ENCODE measurements at places on chromosomes 2 and 18.

DNA sequence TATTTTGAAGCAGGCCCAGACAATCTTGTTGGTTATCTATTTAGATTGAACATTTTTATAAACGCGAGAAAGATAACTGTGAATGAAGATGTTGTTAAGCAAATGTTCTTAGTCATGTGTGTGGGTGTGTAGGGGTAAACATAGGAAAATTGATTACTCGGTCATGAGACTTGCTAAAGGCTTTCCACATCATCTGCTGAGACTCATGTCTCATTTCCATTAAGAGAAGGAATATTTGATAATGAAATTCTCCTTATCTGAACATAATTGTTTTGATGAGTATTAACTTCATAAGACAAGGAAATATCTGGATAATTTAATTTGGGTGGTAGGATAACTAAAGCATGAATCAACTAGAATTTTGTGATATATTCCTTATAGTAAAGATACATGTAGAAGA lies 19.7 kb downstream of the CCDC102B start:
- DNase-seq: no peak
- no peaks in the 10 kb centered on the region for H3K36me3 ChIP-seq
- H3K27me3 ChIP-seq: no peaks in the 10 kb centered on the region
- no peaks in the 10 kb centered on the region for H3K4me1 ChIP-seq
- H3K4me3 ChIP-seq: no peak overlapping the region
- H3K27ac ChIP-seq: peak overlapping the region; percentile 22

GRCh38 chr2:168632709-168633121 lies 169.7 kb upstream of the NOSTRIN start:
- H3K4me1 ChIP-seq: peaks cover 9% of the 10 kb centered on the region

DNA sequence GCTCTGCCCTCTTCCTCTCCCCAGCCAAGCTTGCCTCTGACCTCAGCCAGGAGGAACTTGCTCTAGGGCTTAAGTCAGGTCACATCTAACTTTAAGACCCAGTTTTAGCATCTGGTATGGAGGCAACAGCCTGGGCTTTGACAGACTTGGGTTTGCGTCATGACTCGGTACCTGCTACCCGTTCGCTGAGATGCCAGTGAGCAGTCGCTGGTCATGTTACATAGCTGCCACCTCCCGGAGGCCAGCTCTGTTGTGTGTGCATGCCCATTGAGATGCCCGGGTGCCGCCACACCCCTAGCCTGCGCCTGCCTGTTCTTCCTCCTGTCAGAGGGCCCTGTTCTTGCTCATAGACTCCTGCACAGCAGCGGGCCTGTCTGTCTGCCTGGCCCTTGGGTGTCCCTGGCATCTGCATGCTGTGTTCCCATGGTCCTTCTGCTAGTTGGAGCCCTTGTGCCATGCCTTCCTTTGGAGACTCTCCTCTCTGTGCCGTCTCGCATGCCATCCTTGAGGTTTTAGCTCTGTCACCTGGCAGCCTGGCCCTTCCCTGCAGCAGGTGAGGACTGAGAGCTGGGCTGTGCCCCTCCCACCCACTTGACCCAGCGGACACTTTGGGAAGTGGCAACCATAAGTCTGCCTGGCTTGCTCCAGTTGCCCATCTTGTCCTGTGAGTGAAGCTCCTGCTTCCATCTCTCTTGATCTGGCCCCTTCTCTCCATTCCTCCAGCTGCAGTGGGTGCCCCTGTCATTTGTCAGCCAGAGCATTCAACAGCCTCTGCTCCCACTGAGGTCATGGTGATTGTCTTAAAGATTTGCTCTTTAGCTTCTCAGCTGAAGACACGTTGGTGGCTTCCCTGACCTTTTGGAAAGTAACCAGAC lies 24.9 kb downstream of the ASAP2 start:
- no peak overlapping the region for H3K4me3 ChIP-seq
- peak overlapping the region; percentile 20 for H3K27ac ChIP-seq
- peaks cover 65% of the 10 kb centered on the region for H3K4me1 ChIP-seq
- no peaks in the 10 kb centered on the region for H3K27me3 ChIP-seq
- DNase-seq: no peak

GRCh38 chr18:73961804-73962203 lies 185.8 kb downstream of the FBXO15 start:
- H3K27ac ChIP-seq: no peak overlapping the region
- H3K36me3 ChIP-seq: no peaks in the 10 kb centered on the region
- H3K4me3 ChIP-seq: no peak overlapping the region
- H3K27me3 ChIP-seq: no peaks in the 10 kb centered on the region
- no peak for DNase-seq
- H3K4me1 ChIP-seq: no peaks in the 10 kb centered on the region

GRCh38 chr2:107772353-107772752 lies 54.3 kb upstream of the RGPD4 start:
- H3K27me3 ChIP-seq: no peaks in the 10 kb centered on the region
- DNase-seq: no peak
- no peaks in the 10 kb centered on the region for H3K4me1 ChIP-seq
- no peak overlapping the region for H3K27ac ChIP-seq
- H3K4me3 ChIP-seq: no peak overlapping the region

- H3K4me3 ChIP-seq: no peak overlapping the region
- DNase-seq: no peak
- no peaks in the 10 kb centered on the region for H3K27me3 ChIP-seq
- H3K27ac ChIP-seq: no peak overlapping the region
These were observed 49.4 kb downstream of the HNMT start for GRCh38 chr2:138013639-138014038.

GRCh38 chr2:164905307-164905706 lies 50.0 kb downstream of the SLC38A11 start:
- no peaks in the 10 kb centered on the region for H3K4me1 ChIP-seq
- H3K4me3 ChIP-seq: no peak overlapping the region
- no peak overlapping the region for H3K27ac ChIP-seq
- DNase-seq: no peak
- no peaks in the 10 kb centered on the region for H3K27me3 ChIP-seq

DNA sequence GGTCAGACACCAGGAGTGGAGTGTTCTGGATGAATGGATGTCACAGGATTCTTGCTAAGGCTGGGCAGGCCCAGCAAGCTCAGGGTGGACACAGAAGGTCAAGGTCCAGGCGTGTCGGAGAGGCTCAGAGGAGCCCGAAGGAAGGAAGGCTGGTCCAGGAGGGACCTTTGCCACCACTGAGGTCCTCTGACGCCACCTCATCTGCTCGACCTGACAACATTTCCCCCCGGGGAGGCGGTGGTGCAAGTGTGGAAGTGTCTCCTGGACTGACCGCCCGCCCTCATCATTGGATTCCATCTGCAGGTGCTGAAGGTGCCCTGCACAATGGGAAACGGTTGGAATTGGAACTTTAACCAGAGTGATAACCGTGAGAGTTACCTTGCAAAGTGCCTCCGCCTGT lies 124.6 kb downstream of the RTP5 start:
- DNase-seq: no peak
- no peak overlapping the region for H3K27ac ChIP-seq
- H3K4me3 ChIP-seq: no peak overlapping the region
- no peaks in the 10 kb centered on the region for H3K27me3 ChIP-seq
- H3K4me1 ChIP-seq: no peaks in the 10 kb centered on the region

DNA sequence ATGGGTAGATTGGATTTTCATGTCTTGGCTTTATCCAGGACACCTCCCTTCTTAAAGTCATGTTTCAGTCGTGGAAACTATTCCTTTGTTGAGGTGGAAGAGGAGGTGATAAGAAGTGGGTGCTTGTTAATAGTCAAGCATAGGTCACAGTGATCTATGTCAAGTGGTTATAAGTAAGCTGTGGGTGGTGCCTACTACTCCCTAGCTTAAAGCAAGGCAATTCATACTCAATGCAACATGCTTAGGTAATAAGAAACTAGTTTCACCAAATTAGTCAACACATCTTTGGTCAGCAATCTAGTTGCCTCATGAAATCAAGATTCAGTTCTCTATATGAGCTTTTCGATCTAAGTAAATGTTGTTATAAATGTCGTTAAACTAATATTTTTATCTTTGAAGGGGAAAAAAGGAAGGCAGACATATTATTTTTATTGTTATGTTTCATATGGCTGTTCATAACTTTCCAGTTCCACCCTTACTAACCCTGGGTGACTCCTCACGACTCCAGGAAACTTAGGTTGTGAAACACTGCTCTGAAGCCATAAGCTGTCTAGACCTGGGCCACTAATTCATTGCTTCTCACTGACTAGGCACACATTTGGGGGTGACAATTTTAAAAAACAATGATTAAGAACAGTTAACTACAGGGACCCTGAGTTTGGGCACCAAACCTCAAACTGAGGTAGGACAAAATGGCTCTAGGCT lies 5.8 kb upstream of the ABCB11 start:
- H3K4me3 ChIP-seq: no peak overlapping the region
- DNase-seq: no peak
- H3K27ac ChIP-seq: no peak overlapping the region
- no peaks in the 10 kb centered on the region for H3K36me3 ChIP-seq

- H3K27me3 ChIP-seq: no peaks in the 10 kb centered on the region
- no peaks in the 10 kb centered on the region for H3K36me3 ChIP-seq
- H3K27ac ChIP-seq: no peak overlapping the region
- no peak overlapping the region for H3K4me3 ChIP-seq
- H3K4me1 ChIP-seq: no peaks in the 10 kb centered on the region
- DNase-seq: no peak
These were observed 959.4 kb upstream of the GYPC start for GRCh38 chr2:125696560-125696959.

DNA sequence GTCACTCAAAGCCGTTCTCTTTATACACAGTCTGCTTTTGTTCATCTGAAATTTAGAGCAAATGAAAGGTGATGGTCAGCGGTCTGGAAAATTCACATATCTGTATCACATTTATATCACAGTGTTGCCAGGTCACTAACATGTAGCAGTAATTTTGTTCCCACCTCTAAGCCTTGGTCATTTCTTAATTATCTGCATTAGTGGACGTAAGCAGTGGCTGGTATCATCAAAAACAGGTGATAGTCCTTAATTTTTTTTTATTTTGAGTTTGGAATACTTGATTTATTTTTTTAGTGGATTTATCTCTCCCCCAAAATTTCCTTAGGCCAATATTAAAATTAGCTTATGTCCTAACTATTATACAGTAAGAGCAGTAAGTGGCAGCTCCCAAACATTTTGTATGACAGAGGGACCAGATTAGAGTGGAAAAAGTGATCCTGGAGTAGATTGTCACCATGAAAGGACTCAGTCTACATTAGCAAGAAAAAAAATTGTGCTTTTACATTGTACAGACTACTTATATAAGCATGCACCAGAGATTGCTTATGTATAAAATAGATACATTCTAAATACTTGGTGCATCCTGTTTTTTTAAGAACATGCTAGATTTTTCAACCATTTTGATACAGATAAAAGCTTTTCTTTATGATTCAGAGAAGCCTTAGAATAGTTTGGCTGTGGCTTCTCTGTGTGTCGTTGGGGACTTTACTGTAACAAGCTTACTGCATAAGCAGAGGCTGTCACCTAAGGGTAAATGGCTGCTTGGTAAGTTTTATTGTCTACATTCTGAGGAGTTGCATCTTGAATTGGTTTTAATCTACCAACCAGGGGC lies 65.0 kb downstream of the MAPRE2 start:
- H3K36me3 ChIP-seq: peaks cover 3% of the 10 kb centered on the region
- peak overlapping the region; percentile 13 for H3K27ac ChIP-seq
- no peak for DNase-seq
- H3K4me1 ChIP-seq: no peaks in the 10 kb centered on the region
- no peaks in the 10 kb centered on the region for H3K27me3 ChIP-seq
- H3K4me3 ChIP-seq: no peak overlapping the region

GRCh38 chr2:46181306-46181705 lies 115.9 kb upstream of the EPAS1 start:
- no peaks in the 10 kb centered on the region for H3K27me3 ChIP-seq
- H3K4me3 ChIP-seq: no peak overlapping the region
- H3K4me1 ChIP-seq: no peaks in the 10 kb centered on the region
- no peak for DNase-seq
- H3K36me3 ChIP-seq: peaks cover 8% of the 10 kb centered on the region
- peak overlapping the region; percentile 46 for H3K27ac ChIP-seq

GRCh38 chr2:129765678-129766351 lies 213.7 kb upstream of the RAB6C start:
- no peak for DNase-seq
- H3K36me3 ChIP-seq: no peaks in the 10 kb centered on the region
- no peaks in the 10 kb centered on the region for H3K27me3 ChIP-seq
- no peak overlapping the region for H3K27ac ChIP-seq

- no peaks in the 10 kb centered on the region for H3K27me3 ChIP-seq
- no peak overlapping the region for H3K4me3 ChIP-seq
- H3K36me3 ChIP-seq: no peaks in the 10 kb centered on the region
- H3K4me1 ChIP-seq: no peaks in the 10 kb centered on the region
- no peak for DNase-seq
- no peak overlapping the region for H3K27ac ChIP-seq
These were observed 175.6 kb downstream of the MC4R start for GRCh38 chr18:60196836-60197606.
